CD4-positive, alpha-beta T cell treated with Interleukin-12 subunit alpha and Interleukin-12 subunit beta, for 1 hour (primary cell): ENCODE measurements at places on chromosomes 5 and 9.
A peak's percentile ranks its signal among the peaks of the same experiment; 100 is the strongest.

GRCh38 chr5:151675611-151676313 lies 11.0 kb downstream of the SPARC start:
- DNase-seq: no peak

GRCh38 chr9:13500034-13500433 lies 220.5 kb upstream of the MPDZ start:
- DNase-seq: no peak

DNA sequence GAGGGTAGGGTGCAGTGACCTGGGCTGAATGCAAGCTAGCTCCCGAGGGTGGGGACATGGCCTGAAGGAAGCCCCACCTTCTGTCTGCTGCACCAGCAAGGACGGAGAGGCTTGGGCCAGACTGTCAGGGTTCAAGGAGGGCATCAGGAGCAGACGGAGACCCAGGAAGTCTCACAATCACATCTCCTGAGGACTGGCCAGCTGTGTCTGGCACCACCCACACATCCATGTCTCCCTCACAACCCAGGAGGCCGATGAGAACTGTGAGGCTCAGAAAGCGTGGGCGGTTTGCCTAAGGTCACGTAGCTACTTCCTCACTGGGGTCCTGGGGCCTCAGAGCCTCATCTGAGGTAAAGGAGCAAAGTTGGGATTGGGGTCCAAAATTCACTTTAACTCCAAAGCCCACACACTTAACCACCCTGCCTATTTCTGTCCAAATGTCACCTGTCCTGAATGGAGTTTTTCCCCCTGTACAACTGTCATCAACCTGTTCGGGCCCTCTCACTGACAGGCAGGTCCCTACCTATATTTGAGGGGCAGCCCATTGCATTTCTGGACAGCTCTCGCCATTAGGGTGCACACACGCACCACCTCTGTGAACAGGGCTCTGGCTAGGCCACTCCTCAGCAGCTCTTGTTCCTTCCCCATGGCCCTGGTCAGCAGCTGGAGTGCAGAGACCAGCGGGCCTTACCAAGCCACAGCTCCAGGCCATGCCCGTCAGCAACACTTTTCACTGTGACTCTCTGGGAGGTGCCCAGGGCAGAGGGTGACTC lies 3.4 kb downstream of the IL13 start:
- no peak for DNase-seq

DNA sequence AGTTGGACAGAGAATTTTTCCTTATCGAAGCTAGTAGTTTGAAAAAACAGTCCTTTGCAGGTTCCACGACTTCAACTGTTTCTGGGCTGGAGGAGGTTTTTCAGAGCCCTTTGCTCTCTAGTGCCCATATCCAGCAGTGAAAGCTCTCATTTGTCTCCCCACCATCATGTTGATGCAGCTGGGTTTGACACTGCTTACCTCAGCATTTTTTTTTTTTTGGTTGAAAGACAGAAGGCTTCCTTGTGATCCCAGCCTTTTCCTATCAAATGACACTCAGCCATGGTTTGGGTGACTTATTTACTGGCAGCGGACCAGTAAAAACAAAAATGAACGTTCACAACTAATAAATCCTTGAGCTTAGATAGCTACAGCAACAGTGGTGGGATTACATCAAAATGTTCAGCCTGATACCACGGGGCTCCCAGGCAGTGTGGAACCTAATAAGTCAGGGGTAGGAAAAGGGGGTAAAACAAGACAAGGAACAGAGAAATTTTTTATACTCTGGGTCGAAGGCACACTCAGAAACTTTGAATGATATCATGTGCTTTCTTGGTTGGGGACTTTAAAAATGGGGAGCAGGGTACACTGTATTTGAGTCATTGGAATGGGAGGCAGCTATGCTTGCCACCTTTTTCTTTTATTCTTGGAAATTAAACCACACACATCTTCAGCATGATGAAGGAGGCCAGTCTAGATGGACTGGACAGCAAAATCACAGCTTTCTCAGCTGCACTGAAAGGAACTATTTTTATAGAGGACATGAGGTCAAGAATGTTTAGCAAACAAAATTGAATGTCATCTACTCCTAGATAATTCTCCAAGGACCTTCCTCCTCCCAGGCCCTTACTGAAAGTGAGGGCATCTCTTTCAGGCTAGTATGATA lies 308.9 kb upstream of the MPDZ start:
- DNase-seq: no peak

DNA sequence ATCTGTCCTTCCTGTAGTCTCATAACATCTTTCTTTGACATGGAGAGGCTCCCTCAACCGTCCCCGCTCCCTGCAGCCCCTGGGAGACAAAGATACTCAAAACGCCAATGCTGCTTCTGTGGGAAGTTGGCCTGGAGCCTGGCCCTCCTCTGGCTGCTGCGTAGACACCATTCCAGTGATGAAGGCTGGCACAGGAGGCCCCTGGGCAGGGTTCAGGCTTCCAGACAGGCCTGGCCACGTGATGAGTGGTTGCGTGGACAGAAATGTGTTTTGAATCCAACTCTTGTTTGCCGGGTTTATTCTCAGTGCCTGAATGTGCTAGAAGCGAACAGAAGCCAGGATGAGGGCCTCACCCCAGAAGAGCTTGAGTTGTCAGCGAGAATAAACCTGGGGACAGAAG lies 43.2 kb upstream of the NKX2-5 start:
- no peak for DNase-seq

- no peak for DNase-seq
These were observed 5.1 kb upstream of the MOB3B start for GRCh38 chr9:27534658-27535209.

DNA sequence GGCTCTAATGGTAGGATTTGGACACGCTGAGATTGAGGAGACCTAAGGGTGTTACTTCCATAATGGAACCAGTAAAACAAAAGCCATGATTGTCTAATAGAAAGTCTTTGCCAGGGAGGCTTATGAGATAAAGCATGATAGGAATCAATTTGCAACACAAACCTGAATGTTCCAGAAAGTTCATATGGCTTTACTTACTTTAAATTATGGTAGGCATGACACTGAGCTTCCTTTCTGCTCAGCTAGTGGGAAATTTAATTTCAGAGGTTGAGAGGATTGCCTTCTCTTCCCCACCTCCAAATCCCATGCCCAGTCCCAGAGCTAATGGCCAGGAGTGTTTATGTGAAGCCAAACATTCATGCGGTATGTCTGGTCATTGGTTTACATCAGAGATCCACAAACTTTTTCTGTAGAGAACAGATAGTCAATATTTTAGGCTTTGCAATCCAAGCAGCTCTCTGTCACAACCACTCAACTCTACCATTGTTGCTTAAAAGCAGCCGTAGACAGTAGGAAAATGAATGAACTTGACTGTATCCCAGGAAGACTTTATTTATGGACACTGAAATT lies 114.5 kb downstream of the UGCG start:
- DNase-seq: no peak

GRCh38 chr9:107260437-107261081 lies 22.5 kb upstream of the RAD23B start:
- DNase-seq: no peak

DNA sequence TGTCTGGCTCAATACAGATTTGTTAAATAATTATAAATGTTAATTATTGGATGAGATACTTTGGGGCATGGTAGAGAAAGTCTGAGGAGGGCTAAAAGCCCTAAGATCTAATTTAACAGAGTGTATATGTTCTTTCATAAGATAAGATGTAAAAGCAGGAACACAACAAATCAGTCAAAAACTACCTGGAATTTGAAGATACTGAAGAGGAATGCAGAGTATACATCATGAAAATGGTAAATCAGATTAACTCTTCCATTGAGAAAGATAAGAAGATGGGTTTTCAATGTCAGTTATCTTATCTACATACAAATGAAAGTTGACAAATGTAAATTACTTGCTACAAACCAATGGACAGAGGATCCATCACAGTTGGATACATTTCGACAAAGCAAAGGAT lies 107.3 kb upstream of the NFIB start:
- DNase-seq: no peak

DNA sequence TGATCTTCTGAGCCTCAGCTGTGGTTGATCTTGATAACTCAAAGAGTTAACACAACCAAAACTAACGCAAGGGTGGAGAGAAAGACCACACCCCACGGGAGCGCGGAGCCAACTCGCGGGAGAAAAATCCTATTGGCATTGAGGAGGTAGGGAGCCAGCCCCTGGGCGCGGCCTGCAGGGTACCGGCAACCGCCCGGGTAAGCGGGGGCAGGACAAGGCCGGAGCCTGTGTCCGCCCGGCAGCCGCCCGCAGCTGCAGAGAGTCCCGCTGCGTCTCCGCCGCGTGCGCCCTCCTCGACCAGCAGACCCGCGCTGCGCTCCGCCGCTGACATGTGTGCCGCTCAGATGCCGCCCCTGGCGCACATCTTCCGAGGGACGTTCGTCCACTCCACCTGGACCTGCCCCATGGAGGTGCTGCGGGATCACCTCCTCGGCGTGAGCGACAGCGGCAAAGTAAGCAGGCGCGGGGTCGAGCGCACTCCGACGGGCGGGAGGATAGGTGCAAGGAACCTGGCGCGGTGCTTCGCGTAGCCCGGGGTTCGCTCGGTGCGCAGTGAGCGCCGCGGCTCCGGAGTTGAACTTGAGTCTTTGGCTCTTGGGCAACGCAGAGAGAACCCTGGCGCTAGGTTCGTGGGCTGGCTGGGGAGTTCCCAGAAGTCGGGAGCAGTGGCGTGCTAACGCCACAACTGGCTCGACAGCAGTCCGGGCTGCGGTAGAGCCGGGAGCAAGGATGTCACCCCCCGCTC lies at the start of gene GDA:
Gene GDA (plus strand): TSS at position 210 of the 745 bp plus-strand sequence. CDS start 120 bp downstream, at position 330.
- DNase-seq: no peak

DNA sequence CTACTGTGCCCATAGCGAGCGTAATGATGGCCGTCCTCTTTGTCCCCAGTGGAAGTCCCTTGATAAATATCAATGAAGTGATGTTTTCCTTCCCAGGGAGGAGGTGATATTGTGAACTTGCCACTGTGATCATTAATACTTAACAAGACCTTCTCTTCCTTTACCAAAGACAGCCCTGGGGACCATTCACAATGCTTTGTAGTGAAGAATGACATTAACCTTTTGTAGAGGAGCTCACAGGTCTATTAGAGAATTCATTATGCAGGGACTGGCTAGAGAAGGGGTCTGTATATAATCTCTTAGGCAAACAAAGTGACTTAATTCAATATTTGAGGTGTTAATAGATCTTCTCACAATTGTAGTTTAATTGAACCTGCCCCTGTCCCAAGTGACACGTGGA lies 452.9 kb upstream of the DMAC1 start:
- DNase-seq: no peak

GRCh38 chr9:128969491-128969890 lies 22.0 kb downstream of the NUP188 start:
- DNase-seq: no peak

DNA sequence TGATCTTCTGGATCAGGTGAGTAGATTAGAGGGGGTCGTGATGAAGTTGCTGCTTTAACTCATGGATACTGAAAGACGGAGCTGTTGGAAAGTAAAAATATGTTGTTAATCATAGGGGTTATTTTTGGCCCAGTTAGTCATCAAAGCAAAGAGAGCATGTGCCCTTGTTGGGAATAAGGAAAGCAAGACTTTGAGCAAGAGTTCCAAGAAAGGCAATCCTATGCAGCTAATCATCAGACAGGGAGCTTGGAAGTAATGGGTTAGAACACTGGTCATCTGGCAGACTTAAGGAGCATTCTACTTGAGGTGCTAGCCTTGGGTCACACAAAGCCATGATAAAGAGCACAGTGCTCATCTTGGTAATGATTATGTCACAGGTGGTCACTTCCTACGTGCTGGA lies 18.3 kb downstream of the ASPN start:
- DNase-seq: no peak

- no peak for DNase-seq
These were observed 45.4 kb downstream of the HABP4 start for GRCh38 chr9:96495341-96495740.

GRCh38 chr9:126791406-126792230 lies 13.2 kb upstream of the ZBTB43 start:
- DNase-seq: no peak

DNA sequence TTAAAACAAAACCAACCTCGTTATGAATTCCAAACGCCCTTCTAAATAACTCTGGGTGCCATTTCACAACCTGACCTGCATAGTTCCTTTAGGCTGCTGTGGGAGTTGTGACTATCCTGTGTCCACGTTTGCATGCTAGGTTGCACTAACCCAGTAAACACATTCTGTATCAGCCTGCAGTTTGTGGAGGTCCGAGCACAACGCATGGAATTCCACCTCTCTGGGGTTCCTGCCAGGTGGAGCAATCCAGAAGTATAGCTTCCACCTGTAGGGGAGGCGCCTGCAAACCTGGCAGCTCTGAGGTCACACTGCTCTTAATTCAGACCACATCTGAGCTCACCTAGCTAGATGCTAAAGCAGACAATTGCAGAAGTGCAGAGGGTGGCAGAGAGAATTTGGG lies 57.2 kb downstream of the MARCHF3 start:
- no peak for DNase-seq

- DNase-seq: no peak
These were observed 16.2 kb downstream of the PRKACG start for GRCh38 chr9:68997666-68998065.

DNA sequence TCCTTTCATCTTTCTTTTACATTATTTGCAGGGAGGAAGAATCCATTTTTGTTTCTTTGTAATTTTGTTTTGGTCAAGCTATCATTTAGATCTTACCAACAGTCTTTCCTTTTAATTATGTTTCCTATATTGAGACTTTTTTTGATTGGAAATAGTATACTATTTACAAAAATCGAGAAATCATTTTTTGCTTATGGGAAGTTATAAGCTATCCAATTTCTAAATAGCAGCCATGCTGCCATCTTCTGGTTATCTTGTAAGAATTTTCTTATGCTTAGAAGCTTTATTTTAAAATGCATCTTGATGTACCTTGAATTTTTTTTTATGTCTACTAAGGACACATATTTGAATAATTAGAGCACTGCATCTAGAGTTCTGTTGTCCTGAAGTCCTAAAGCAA lies 821.2 kb downstream of the PTPRD start:
- no peak for DNase-seq

DNA sequence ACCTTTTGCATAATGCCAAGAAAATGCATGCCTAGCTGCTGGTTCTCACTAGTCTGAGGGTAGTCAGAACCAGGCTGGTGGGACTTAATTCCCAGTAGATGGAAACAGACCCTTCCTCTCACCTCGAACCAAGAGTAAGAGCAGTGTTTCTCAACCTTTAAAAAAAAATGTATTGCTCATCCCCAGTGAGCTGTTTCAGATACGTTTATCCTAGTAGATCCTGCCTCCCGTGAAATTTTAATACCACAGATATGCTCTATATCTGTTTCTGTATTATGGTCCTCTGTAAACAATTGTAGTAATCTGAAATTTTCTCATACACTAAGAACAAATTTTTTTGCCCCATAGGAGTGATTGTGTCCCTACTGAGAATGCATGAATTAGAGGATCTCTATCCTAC lies 86.2 kb downstream of the TEK start:
- DNase-seq: no peak

DNA sequence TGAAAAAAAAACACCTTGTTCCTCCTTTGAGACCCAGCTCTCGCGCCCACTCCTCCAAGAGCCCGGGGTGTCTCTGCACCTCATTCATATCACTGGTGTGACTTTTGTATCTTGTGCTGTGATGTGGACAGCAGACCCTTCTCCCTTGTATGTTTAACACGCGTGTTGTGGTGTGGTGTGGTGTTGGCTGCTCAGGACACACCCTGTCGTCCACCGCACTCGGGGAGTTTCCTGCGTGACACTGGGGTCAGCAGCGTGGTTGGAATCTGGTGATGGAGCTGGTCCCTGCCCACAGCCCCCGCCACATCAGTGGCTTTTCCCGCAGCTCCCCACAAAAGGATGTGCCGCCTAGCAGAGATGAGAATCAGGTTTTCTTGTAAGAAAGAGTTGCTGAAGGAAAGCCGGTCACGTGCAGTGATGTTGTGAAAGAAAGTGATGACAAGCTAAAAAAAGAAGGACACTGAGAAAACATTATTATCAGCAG lies 61.5 kb downstream of the TENT4A start:
- DNase-seq: no peak

- DNase-seq: peak; percentile 52
These were observed 998 bp upstream of the FGF18 start for GRCh38 chr5:171418316-171418981.
